ENCODE measurements at places on chromosomes 4 and X.

DNA sequence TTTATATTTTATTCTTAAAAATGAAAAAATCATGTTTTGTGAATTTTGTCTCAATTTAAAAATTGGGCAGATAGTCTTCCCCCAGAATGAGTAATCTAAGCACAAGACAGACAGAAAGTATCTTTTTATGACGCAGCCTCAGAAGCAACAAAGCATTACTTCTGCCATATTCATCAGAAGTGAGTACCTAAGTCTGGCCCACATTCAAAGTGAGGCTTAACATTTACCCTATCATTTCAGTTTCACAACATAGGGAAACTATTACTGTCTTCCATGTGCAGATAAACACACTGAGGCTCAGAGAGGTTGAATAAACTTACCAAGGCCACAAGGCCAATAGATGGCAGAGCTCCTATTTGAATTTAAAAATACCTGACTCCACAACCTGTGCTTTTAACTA lies 4.4 kb upstream of the PRDX4 start:
- DNase-seq, result no peak

DNA sequence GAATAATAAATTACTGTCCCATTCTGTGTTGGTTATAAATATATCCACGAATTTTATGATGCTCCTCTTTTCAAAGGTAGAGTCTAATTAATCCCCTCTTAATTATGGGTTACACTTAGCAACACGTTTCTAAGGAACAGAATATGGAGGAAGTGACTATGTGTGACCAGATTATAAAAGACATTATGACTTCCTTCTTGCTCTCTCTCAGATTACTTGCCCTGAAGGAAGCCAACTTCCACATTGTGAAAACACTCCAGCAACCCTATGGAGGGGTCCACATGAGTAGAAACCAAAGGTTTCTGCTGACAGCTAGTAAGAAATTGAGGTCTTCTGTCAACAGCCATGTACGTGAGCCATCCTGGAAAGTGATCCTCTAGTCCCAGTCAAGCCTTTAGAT lies 59.3 kb downstream of the WDFY3 start:
- no peak for DNase-seq

DNA sequence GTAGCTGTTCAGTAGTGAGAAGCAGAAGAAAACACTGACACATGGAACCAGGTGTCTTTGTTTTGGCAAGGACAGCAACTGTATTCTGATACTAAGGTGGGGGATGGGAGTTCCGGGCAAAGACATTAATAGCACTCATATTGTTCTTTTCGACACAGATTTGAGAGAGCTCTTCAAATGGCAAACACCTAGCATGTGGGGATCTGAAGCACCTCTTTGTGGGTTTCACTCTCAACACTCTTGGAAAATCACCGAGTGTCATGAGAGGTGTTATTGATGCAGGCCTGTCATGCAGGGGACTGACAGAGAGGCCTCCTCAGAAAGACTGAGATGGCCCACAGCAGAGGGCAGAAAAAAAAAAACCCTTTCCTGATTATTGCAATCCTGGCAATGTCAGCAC lies 228.4 kb upstream of the VCX start:
- no peak for DNase-seq

DNA sequence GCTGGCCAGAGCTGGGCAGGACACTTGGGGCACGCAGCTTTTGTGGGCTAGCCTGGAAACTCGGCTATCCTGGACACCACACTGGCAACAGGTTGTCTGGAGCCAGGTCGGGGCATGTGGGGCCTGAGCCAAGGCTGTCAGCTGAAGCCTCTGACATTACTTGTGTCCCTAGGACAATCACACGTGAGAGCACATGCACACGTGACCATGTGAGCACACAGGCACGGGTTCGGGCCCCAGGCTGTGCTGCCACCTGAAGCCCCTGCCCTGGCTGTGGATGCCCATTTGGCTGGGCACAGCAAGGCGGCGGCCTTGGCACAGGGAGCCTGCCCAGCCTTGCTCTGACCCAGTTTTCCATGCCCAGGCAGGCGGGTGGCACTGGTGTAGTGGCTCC lies 8.7 kb upstream of the FGFR3 start:
- no peak for DNase-seq

DNA sequence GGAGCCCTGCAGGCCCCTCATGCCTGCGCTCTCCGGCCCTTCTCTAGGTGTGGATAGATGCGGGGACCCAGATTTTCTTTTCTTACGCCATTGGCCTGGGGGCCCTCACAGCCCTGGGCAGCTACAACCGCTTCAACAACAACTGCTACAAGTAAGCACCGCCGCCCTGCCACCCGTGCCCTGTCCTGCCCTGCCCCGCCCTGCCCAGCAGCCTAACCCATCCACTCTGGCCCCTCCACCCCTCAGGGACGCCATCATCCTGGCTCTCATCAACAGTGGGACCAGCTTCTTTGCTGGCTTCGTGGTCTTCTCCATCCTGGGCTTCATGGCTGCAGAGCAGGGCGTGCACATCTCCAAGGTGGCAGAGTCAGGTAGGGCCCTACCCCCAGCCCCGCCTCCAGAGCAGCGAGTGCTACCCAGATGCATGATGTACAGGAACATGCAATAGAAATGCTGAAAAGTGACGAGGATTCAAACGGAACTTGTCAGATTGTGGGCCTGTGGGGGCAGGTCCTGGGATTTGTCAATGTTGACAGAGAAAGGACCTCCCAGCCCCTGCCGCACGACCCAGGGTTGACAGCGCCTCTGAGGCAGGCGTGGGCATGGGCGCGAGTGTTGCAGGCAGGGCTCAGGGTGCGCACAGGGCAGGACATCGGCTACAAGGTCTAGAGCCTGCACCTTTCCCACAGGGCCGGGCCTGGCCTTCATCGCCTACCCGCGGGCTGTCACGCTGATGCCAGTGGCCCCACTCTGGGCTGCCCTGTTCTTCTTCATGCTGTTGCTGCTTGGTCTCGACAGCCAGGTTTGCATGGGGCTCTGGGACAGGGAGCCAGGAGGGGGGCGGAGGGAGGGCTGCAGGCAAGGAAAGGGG lies 5.7 kb downstream of the SLC6A8 start:
- no peak for DNase-seq

GRCh38 chr4:122914938-122915337 lies 7.5 kb downstream of the NUDT6 start:
- no peak for DNase-seq

DNA sequence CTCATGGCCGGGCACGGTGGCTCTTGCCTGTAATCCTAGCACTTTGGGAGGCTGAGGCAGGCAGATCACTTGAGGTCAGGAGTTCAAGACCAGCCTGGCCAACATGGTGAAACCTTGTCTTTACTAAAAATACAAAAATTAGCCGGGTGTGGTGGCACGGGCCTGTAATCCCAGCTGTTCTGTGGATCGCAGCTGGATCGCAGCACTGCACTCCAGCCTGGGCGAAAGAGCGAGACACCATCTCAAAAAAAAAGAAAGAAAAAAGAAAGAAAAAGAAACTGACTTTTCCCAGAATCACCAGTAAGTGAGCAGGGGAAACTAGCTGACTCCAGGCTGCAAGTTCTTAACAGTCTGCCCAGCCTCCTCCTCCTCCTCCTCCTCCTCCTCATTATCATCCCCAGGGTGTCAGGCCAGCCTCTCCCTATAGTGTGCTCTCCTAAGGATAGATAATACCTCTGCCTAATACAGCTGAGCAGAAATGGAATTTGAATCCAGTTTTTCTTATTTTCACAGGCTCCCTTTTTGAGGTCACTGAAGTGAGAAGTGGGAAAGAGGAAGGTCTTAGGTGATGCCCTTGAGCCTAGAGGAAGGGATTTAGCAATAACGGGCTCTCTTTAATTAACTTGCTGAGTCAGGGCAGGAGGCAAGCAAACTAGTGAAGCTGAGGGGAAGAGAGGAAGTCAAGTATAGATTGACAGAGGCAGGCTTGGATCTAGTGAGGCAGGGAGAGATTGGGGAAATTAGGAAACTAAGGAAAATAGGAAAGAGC lies 11.8 kb upstream of the ELF2 start:
- DNase-seq, result no peak

- no peak for DNase-seq
Observed at GRCh38 chr4:125390126-125390525, 75.4 kb downstream of the FAT4 start.

DNA sequence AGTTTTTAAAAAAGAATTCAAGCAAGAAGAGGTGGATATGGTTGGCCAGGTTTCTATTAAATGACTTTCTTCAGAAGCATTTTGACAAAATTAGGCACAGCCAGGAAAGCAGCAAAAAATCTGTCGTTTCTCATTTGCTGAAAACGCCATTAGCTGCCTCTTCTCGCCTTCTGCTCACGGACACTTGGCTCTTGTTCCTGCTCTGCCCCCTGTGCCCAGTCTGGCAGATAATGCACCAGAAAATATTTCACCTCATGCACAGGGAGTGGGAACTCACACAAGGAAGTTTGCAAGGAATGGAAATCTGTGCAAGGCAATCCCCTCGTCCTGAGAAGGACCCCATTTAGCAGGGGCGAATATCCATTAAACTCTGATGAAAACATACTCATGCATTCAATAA lies 260.0 kb downstream of the PACRGL start:
- DNase-seq, result no peak

- DNase-seq, result no peak
Observed at GRCh38 chr4:90995996-90996395, 868.8 kb downstream of the CCSER1 start.

GRCh38 chrX:110407910-110408545 lies 49.4 kb downstream of the RTL9 start:
- no peak for DNase-seq

DNA sequence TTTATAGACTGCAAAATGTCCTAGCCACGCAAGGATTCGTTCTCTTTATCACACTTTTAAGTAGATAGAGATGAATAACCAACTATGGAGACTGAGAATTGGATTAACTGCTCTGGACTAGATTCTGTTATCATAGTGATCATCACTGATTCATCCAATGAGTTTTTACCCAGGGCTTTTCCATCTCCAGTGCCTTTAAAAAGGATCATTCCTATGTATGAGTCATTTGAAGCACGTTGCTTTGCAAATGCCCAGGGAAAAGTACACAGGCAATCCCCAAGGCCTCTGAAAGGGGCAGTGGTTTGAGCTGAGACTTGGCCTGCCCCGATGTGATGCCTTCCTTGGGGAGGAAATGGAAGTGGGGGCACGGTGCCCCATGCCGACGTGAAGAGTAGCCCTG lies 122.7 kb upstream of the PSAPL1 start:
- DNase-seq, result no peak

DNA sequence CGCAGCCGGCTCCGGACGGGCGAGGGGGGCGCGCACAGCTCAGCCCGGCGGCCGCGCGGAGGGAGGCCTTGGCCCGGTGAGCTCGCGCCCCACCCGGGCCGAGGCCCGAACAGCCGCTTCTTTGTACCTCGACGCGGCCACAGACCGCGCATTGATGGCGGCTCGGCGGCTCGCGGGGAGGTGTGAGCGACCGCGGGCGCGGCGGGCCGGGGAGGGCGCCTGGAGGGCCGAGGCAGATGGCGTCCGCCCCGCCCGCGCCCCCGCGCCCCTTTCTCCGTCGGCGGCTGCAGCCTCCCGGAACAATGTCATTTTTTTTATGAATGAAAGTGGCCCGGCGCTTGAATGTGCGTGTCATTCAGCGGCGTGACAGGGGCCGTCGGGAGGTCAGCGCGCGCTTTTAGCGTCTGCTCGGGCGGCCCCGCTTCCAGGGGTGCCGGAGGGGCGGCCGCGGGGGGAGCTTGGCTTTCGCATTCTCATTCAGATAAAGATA lies 1.8 kb downstream of the FGFR3 start:
- DNase-seq, result no peak

DNA sequence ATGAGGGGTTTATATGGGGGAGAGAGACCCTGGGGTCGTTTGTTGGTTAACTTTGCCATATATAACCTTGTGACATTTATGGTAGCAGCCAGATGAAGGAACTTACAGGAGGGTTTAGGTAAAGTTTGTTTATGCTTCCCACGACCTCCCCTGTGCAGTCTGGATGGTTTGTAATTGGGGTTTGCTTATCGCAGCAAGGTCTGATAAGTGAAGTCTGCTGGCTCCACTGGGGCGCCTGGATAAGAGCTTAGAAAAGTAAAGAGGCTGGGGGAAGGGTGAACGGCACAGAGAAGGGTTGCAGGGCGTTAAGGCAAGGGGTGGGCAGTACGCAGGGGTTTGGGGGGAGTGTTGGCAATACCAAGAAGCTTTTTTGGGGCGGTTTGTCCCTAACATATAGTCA lies 98.7 kb downstream of the KDM6A start:
- no peak for DNase-seq

DNA sequence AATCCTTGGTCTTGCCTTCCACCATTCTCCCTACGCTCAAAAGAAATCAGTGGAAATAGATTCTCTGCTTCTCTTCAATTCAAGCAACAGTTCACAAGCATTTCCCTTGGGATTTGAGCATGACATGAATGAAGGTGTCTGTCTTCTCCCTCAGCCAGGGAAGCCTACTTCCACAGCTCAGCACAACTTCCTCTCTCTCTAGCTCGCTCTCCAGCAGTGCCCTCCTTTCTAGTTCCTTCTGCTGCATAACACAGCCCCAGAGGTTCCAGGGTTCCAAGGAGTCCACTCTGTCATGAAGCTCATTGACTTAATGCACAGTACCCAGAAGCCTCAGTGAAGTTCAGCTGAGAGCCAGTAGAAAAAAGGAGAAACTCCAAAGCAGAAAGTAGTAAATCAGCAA lies 81.3 kb downstream of the PLS3 start:
- DNase-seq, result no peak

DNA sequence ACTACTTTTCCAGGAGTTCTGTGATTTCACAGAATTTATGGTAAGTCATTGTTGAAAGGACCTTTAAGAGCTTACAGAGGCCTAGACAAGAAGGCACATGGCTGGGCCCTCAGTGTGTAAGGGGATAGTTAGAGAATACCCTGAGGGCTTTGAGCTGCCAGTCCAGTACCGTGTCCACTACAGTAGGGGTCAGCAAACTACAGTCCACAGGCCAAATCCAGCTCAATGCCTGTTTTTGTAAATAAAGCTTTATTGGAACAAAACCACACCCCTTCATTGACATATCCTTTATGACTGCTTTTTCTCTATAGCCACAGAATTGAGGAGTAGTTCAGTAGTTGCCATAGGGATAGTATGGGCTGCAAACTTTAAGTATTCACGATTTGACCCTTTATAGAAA lies 176.2 kb downstream of the MID1 start:
- no peak for DNase-seq

DNA sequence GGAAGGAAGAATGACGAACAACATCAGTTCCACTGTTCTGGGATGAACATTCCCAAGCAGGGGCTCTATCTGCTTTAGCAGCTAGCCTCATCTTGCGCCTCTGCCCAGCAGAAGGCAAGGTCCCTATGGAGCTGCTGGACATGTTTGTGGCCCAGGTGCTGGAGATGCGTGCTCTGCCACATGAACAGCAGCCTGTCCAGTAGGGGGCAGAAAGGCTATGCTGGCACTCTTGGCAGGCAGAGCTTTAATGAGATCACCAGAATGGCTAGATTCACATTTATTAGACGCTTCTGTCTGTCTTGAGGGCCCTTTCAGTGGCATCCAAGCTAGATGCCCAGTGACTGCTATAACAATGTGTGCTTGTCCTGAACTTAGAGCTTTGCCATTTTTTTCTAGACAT lies 1826.0 kb downstream of the STIM2 start:
- DNase-seq, result no peak

- DNase-seq, result no peak
Observed at GRCh38 chrX:118847676-118848075, 24.1 kb downstream of the ZCCHC12 start.

- DNase-seq, result no peak
Observed at GRCh38 chrX:111661241-111661640, 19.7 kb upstream of the ALG13 start.

Data from GM18507 (cell line).